ENCODE measurements at places on chromosomes 6 and 20.

DNA sequence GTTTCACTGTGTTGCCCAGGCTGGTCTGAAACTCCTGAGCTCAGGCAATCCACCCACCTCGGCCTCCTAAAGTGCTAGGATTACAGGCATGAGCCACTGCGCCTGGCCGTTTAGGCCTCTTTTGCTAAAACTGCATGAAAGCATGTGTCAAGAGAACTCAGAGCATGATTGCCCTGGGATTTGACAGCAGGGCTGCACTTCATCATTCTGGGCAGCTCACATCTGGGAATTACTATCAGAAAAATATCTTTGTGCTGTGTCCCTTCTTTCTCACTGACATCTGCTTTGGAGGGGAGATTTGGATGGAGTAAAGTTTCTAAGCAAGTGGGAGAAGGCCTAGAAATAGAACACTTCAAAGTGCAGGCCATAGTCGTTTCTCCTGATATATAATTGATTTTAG is 59.6 kb upstream of the EIF2S2 start:
- DNase-seq = no peak

- no peak for DNase-seq
These were observed 143.4 kb downstream of the PXDC1 start for GRCh38 chr6:3608159-3608558.

GRCh38 chr6:87408721-87409155 is 966 bp downstream of the CFAP206 start:
- DNase-seq = no peak

GRCh38 chr20:12252793-12253192 is 335.1 kb downstream of the BTBD3 start:
- DNase-seq = no peak

DNA sequence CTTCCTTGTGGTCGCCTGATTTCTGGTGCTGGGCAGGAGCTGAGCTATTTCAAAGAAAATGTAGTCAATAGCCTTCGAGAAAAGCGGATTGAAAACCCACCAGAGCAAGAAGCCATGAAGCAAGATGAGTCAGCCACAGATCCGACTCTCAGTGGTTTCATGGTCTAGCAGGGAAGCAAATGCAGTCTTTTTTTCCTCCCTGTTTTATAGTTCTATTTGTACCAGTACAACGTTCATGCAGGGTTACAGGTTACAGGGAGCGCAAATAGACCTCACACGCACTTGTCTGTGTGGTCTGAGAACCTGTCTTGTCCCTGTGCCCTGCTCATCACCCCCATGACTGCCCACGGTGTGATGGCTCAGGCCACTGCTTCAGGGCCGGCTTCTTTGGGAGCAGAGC is 309.8 kb upstream of the SUPT3H start:
- no peak for DNase-seq

DNA sequence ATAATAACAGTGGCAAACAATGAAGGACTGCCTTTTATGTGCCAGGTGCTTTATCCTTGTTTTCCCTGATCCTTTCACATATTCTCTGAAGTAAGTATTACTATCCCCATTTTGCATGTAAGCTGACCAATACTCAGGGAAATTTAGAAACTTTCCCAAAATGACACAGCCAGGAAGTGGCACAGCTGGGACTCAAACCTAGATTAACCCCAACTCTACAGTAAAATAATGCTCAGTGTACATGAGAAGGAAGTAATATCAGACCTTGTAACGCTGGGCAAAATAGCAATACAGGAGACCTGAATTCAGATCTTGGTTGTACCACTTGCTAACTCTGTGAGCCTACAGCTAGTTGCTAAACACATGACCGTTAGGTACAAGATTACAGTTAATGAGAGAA is 26.8 kb upstream of the NRSN1 start:
- DNase-seq = no peak

- DNase-seq = no peak
These were observed 118.8 kb upstream of the PTCHD4 start for GRCh38 chr6:48229841-48230240.

- DNase-seq = no peak
These were observed 20.3 kb upstream of the RNASET2 start for GRCh38 chr6:166976636-166977035.

- no peak for DNase-seq
These were observed 13.4 kb downstream of the LGSN start for GRCh38 chr6:63306420-63306819.

- DNase-seq = no peak
These were observed 287.4 kb downstream of the CD109 start for GRCh38 chr6:73983367-73983766.

DNA sequence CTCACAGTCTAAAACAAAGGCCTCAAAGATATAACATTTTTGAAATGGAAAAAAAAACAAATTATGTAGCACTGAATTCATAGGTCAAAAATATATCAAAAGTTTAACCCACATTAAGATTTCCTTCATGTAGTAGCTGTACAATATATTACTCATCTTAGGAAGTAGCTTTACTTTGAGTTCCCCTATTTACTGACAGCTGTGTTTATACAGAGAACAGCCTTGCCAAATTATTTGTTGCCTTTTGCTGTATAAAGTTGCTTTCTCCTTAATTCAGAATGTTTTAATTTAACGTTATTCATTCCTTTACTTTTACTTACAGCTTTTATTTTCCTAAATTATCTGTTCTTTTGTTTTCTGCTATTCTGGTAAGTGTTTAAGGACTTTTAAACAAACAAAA is 181.0 kb downstream of the COL12A1 start:
- peak; percentile 4 for DNase-seq

DNA sequence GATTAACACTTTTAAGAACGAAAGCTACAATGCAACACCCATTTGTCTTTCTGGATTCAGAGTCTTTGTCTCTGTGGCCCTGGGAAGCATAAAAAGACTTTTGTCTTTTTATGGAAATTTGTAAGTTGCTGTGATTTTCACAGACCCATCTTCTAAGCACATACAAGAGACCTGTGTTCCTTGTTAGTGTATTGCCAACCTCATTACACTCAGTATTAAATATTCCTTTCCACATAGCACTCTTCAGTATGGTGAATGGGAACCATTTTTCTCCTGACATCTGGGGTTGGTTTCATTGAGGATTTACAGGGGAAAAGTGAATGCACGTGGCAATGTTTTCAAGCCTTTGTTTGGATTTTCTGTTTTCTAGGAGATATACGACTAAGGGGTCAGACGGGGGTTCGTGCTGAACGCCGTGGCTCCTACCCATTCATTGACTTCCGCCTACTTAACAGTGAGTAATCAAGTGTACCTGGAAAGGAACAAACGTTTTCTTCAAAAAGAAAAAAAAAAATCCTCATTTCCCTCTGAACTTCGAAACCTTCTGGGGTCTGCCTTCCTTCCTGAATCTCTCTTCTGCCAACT is 141.7 kb downstream of the MTFR2 start:
- no peak for DNase-seq

DNA sequence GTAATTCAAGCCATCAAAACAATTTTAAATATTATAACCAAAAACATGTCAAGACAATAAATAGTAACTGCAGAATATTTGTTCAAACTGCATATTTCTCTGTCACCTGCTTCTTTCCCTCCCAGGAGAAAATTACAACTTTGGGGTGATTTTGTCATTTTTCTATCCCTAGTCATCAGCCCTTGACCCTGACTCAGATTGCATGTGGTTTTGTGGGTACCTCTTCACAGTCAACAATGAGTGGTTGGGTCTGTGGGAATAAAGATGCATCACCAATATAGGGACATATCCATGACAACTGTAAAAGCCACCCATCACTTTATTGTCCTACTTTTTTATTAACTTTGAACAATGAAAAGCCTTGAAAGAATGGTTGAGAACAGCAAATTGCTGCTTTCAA is 7.3 kb downstream of the COL10A1 start:
- no peak for DNase-seq

- DNase-seq = no peak
These were observed 79.6 kb upstream of the CARMIL1 start for GRCh38 chr6:25199544-25199943.

DNA sequence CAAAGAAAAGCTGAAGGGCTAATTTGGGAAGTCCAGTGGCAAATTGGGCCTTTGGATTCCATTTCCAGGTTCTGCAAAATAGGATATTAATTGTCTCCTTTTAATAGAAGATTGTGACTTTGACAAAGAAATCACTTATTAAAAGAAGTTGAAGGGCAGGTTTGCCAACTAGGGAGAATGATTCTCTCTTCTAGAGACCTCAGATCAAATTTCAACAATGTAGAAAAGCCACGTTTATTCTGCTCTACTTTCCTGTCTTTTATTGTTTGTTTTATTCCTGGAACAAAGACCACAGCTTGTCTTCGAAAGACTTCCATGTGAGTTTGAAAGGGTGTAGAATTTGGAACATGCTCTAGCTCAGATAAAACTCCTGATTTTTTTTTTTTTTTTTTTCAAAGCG is 65.5 kb upstream of the PRL start:
- peak; percentile 50 for DNase-seq

DNA sequence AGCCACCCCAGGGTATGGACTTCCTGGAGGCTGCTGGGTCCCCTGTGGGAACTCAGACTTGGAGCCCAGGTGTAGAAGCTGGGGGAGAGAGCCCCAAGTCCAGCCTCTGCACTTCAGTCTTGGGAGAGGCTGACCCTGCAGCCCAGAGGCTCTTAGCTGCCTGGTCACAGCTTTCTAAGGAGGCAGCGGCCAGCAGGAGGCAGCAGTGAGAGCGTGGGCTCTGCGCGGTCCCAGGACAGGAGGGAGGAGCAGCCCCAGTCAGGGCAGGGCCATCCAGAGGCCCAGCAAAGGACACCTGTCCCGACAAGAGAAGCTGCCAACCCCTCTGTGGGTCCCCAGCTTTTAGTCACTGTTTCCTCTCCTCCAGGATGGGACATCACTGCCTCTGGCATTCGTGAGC is 9.4 kb downstream of the TREML2 start:
- peak; percentile 36 for DNase-seq

DNA sequence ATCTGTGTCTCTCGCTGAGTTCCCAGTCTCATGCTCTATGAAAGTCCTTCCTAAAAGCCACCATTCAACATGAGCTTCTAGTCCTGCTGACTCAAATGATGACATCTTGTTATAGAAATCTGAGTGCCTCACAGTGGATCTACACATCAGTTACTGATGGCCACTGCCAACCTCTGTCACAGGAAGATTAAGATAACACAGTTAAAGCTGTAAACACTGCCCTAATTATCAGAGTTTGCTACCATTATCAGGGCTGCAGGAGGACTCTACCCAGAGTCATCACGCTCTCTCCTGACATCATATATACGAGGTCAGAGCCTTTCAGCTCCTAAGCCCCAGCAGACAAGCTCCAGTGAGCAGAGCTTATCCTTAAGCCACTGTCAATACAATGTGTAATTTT is 63.2 kb downstream of the HIVEP2 start:
- DNase-seq = no peak

DNA sequence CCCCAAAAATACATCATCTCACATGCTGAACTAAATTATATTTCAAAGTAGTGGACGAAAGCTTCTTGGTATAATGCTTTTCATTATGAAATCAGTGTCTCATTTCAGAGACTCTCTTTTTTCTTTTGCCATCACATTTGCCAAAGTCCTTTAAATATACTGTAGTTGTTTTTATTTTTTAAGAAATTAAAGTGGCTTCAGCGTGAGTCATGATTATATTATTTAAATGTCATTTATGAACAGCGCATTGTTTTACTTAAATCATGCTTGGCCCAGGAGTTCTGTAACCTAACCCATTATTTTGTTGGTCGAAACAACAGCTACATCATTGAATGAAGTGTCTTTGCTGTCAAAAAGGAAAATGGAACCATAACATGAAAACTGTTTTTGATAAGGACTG is 100.9 kb downstream of the CD109 start:
- no peak for DNase-seq

DNA sequence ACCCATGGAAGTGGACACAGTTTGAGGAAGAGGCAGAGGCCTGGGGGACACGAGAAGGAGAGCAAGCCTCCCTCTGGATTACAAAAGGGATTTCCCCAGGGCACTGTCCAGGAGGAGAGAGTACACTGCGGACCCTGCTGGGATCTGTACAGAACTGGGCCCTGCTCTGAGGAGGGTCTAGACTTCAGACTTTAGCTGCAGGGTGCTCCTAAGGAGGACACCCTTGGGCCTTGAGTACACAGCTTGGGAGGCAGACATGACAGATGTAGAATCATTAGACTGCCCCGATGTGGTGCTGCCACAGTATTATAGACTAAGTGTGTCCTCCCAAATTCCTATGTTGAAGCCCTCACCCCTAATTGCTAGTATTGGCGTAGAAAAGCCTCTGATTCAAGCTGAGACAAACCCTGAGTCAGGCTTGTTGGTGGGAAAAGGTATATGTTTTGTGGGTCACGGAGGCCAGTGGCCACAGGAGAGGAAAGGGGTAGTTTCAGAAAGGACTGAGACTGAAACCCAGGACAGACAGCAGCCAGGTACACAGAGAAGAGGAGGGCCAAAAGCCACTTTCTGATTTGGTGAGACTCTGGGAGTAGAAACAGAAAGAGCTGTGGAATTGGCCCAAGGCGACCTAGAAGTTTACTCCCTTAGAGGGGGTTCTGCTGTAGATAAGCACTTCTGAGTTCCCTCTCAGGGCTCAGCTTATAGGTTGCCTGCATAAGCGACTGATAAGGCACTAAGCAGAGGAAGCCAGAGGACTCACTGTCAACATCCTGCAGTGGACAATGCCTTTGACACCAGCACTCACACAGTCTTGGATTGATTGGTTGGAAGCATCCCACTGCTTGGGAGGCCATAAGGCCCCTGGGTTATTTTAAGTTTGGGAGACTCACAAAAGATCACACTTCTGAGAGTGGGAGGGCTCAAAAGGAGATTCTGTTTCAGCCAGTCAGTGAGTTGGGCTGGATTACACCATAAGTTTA is 16.5 kb upstream of the SH3BGRL2 start:
- DNase-seq = no peak

DNA sequence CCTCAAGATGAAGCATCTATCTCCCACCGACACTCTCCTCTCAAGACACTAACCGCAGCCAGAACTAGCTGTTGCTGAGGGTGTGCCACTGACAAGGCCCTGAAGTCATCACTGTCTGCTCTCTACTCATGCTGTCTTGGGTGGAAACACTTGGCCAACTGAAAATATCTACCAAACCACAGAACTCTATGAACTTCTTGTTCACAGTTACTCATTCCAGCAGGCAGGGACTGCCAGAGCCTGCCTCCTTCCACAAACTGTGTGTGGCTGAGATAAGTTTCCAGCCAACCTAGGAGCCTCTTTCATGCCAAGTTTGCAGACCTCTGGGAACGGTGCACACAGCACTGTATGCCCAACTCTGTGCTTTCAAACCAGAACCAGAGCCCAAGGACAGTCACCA is 45.5 kb upstream of the NXT1 start:
- DNase-seq = peak; percentile 23

GRCh38 chr6:80142586-80142985 is 36.1 kb downstream of the BCKDHB start:
- DNase-seq = no peak

Data from epithelial cell of esophagus (primary cell).